ENCODE measurements at places on chromosomes 7 and 10.

- no peak for DNase-seq
Measured at GRCh38 chr10:101003639-101004206, 4.1 kb downstream of the LZTS2 start.

GRCh38 chr7:44531421-44532380 lies 9.4 kb downstream of the NPC1L1 start:
- DNase-seq: no peak

DNA sequence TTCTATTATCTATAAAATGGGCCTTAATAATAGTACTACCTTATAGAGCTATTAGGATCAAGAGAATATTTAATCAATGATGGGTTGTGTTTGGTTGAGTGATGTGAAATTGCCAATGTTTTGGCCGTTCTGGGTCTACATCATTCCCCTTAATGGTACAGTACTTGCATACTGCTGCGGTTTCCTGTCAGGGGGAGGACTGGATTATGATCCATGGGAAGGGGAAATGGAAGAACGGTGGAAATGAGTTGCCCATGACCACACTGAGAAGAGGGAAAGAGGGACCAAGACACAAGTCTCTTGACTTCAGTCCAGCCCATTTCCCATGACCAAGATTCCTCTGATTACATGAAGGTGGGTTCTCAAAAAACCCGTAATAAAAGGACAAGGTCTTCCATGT lies 999 bp upstream of the MRPS24 start:
- DNase-seq: no peak

DNA sequence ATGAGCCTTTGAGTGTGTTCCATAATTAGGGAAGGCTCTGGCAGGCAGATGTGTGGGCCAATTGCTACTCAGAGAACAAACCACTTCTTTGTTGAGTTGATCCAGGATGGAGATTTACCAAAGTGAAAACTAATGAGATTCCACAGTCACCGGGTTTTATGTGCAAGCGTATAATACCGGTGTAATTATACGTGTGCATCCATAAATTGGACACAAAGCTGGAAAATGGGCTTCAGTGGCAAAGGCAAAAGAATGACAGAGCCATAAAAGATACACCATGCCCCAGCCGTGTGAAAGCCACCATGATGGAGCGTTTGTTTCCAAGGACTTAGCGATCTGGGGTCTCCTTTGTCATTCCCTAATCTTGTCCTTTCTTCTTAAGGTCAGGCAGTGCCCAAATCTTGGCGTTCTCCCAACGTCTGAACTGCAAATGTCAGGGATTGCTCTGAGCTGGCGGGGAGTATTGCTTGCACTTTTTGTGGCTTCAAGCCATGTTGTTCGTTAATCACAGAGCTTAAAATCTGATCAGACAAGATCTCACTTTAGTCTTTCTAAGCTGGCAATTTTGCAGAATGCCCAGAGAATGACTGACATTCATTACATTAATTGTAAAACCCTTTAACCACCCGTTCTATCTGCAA lies 70.1 kb downstream of the NPTX2 start:
- DNase-seq: no peak

GRCh38 chr7:111324228-111324627 lies 233.3 kb downstream of the LRRN3 start:
- no peak for DNase-seq

GRCh38 chr7:42460148-42460547 lies 223.1 kb upstream of the GLI3 start:
- no peak for DNase-seq

DNA sequence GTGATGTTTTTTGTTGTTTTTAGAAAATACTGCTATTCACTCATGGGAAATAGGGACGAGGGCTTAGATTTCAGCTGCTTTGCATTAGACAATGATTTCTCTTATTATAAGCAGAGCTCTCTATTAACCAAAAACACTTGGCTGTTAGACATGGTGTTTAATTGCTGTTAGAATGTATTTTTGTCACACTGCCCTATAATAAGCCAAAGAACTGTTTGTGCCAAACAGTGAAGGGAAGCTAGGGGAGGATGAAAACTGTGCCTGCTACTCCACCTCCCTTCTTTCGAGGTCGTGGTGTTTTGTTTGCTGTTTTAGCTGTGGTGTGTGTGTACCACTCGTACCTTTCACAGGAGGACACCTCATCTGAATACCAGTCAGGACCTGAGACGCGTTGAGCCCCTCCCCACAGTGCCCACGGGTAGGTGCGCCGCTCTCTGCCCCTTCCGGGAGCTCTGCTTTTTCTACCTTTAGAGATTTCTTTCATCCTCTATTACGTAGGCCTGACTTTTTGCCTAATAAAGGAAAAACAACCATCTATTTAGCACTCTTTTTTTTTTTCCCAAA lies 57.9 kb downstream of the CUX1 start:
- no peak for DNase-seq

- DNase-seq: peak; percentile 90
Measured at GRCh38 chr7:81707966-81708365, 61.9 kb downstream of the HGF start.

GRCh38 chr7:64407148-64407547 lies 93.4 kb downstream of the ZNF736 start:
- no peak for DNase-seq

GRCh38 chr7:43112941-43113621 lies 634 bp downstream of the HECW1 start:
- DNase-seq: peak; percentile 74

DNA sequence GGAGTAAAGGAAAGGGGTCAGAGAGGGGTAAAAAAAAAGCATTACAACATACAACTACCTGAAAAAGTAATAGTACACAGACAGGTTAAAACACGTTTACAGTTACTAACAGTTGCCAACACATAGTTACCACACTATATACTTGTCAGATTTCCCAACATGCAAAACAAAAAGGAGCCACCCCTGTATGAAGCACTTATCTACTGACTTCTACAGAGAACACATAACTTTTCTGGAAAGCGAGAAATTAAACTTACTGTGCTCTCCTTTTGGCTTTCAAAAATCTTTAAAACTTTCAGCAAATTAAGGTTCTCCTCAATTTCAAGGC lies 2.1 kb downstream of the ABI1 start:
- DNase-seq: no peak

DNA sequence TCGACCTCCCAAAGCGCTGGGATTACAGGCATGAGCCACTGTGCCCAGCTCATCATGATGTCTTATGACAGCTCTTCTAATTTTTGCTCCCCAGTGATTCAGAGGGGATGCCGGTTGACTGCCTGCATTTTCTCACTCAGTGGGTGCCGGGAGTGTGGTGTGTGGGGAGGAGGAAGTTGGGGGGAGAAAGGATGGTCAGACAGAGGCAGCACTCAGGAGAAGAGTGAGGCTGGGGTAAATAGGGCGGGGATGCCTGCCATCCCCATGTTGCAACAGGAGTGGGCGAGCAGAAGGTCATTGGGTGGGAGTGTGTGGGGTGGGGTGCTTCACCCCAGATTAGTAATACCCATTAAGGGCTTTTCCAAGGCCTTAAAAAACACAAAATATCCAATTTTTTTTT lies 3.5 kb upstream of the CCL24 start:
- no peak for DNase-seq

DNA sequence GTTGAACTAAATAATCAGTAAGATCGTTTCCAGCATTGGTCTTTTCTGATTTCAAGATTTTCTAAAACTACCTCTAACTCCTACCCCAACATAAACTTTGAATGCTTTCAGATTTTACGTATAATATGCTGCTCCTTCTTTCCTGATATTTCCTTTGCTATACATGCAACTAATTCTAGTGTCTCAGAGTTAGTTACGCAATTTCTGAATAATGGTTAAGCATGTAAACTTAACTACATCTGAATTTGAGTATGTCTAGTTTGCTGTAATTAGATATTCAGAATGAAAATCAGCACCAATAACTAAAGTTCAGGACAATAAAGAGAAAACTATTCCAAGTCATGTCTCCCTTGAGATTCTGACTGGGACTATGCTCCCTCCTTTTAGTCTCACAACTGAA lies 71.0 kb downstream of the SEMA3C start:
- DNase-seq: no peak

GRCh38 chr7:48094861-48095293 lies 5.8 kb downstream of the UPP1 start:
- no peak for DNase-seq

DNA sequence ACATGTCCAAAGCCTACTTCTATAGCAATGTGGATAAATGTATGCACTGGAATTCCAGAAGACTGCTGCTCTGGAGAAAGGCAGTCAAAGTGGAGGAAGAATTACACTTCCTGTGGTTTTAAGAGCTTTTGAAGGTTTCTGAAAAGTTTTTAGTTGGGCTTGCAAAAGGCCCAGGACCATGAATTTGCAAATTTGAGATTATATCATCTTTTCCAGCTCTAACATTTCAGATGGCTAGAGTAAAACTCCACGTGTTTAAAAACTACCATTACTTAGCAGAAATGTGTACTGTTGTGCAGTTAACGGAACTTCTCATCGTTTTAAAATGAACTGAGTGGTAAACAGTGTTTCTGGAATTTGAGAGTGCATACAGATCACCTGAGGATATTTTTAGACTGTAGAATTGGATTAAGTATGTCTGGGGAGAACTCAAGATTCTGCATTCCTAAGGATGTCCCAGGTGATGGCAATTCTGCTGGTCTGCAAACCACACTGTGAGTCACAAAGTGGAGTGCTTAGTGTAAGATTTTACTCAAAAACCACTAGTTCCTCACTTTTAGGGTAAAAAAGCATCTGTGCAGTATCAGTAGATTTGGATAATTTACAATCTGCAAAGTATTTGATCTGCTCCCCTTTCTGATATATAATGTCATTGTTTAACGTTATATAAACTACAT lies 32.9 kb upstream of the CCDC71L start:
- DNase-seq: no peak

GRCh38 chr7:136009488-136010079 lies 32.4 kb upstream of the MTPN start:
- peak; percentile 65 for DNase-seq

- no peak for DNase-seq
Measured at GRCh38 chr10:106450966-106451365, 713.5 kb downstream of the SORCS1 start.

DNA sequence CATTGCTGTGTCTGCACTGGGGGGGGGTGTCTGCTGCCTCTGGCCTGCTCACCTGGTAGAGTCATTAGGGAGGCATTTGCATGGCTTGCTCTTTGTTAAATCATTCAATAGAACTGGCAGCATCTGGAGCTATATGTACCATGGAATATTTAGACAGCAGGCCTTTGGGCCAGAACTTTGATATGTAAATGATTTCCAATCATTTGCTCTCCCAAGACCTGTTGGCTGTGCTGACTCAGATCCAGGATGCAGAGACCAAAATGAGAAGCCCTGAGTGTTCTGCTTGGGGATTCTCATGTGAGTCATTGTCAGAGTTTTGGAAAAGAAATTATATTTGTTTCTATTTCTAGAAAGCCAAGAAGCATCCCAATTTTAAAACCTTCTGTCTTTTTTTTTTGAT lies 257.6 kb upstream of the IGFBP3 start:
- peak; percentile 93 for DNase-seq

GRCh38 chr10:103395754-103396066 lies 565 bp downstream of the ATP5MK start:
- DNase-seq: no peak

DNA sequence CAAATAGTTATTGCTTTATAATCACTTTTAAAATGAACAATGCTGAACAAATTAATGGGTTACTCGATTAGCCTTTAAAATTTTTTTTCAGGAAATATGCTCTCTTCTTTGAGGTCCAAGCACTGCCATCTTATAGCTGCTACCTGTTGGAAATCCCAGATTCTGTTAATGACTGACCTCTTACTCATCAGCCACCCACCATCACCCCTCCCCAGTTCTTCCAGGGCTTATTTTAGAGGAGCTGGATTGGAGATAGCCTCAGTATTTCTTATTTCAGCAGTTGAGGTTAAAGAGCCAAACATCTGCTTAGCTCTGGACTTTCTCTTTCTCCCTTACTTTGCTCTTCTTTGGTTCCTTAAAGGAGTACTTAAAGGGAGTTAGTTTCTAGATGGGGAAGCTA lies 420.0 kb downstream of the EXOC4 start:
- no peak for DNase-seq

- DNase-seq: no peak
Measured at GRCh38 chr7:2577914-2578680, 19.3 kb downstream of the IQCE start.

- no peak for DNase-seq
Measured at GRCh38 chr10:43284341-43284910, 17.6 kb upstream of the RASGEF1A start.

GRCh38 chr7:131769241-131769640 lies 212.8 kb upstream of the PODXL start:
- no peak for DNase-seq

DNA sequence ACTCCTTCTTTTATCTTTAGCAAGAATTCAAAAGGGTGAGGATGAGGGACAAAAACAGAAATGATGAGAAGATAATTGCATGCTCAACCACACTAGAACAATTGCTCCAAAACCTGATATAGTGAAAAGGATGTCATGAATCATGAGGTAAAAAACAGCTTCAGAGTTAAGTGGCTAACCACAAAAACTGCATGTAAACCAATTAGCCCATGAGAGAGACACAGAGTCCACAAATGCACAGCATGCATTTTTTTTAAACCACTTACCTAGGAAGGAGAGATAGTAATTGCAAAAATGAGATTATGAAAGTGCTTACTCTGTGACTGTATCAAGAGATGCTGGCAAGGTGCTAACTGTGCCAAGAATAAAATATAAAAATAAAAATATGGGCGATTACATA lies 132.9 kb downstream of the MBL2 start:
- DNase-seq: no peak

DNA sequence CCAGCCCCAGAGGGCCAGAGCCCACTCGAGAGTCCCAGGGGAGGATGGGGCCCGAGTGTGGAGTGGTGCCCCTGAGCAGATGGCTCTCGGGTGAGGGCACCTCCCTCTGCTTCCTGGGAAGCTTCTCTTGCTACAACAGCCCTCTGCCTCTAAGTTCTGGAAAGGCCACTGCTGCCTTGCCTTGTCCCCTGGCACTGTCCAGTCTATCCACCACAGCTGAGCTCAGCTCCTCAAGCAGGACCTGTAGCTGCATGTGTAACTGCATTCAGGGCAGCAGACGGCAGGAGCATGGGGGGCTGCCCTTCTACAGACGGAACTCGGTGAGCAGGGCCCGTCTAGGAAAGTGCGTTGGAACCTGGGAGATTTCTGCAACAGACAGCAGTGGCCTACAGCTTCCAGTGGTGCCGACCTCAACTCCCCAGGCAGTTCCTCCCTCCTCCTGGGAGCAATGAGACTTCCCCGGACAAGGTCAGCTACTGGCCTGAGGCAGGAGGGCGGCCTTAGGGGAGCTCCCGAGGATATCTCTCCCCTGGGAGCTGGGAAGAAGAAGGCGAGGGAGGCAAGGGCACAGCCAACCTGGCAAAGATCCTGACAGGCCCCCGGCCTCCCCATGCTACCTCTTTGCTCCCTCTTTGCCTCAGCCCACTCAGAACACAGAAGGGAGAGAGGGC lies 88.5 kb downstream of the DLG5 start:
- DNase-seq: no peak

DNA sequence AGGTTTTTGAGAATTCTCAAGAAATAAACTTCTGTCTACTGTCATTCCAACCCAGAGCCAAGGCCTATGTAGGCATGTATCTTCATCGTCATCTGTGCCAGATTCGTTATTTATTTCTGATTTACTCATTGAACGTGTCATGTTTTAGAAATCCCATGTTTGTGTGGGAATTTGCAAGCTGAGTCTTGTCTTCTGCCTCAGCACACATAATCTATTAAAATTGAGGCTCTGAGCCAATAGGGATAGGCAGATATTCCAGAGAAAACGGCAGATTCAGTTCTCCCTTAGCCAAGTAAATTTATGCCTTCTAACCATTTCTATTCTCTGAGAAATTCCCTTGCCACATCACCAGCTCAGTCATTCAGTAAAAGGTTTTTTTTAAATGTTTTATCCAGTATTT lies 444.6 kb downstream of the REEP3 start:
- peak; percentile 29 for DNase-seq
